Hematopoietic multipotent progenitor cell treated with erythropoietin and hydrocortisone succinate and interleukin-3 and kit ligand, for 8 days (in vitro differentiated cells): ENCODE measurements at places on chromosomes 6 and 20.

DNA sequence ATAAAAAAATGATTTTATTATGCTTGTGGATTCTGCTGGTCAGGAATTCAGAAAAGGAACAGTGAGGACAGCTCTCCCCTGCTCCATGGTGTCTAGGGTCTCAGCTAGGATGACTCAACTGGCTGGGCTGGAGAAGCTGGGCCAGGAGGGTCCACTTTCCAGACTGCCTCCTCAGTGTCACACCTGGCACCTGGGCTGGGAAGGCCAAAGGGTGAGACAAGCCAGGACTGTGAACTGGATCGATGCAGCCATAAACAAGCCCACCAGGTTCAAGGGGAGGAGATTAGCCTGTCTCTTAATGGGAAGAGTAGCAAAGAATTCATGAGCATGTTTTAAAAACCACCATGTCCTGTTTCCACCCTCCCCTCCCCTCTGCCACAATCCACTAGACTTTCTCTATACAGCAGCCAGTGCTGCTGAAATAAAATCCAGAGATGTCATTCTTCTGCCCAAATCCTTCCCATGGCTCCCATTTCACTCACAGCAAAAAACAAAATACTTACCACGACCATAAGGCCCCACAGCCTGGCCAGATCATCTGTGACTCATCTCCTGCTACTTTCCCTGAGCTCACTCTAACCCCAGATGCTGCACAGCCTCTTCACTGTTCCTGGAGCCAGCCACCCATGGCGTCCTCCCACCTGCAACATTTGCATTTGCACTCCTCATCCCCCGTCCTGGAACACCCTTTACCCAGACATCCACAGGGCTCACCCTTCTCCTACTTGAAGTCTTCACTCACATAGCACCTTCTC is 13.8 kb downstream of the SPTLC3 start:
- DNase-seq: no peak

- DNase-seq: no peak
Observed at GRCh38 chr20:9031991-9032390, 36.9 kb upstream of the PLCB4 start.

DNA sequence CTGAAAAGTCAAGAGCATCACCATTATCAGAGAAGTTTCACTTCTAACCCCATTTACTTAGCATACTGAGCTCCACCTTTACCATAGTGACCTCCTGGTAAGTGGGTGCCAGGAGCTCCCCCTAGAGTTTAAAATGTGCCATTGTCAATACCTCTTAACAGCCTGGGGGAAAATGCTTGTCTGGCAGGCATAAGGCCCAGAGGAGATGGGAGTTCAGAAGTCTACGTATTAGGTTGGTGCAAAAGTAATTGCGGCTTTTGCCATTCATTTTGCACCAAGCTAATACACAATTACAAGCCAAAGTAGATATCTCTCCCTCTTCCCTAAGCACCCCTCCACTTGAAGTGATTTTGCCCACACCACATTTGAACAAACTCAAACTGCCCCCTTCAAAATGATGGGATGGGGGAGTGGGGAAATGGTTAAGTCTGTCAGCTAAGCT is 919.0 kb downstream of the KIF16B start:
- DNase-seq: peak; percentile 51

GRCh38 chr20:19828232-19828631 is 70.2 kb downstream of the RIN2 start:
- no peak for DNase-seq
